ENCODE measurements at places on chromosomes 2 and 18.
A peak's percentile ranks its signal among the peaks of the same experiment; 100 is the strongest.

- no peak for DNase-seq
These were observed 34.1 kb downstream of the SS18 start for GRCh38 chr18:26056291-26056690.

DNA sequence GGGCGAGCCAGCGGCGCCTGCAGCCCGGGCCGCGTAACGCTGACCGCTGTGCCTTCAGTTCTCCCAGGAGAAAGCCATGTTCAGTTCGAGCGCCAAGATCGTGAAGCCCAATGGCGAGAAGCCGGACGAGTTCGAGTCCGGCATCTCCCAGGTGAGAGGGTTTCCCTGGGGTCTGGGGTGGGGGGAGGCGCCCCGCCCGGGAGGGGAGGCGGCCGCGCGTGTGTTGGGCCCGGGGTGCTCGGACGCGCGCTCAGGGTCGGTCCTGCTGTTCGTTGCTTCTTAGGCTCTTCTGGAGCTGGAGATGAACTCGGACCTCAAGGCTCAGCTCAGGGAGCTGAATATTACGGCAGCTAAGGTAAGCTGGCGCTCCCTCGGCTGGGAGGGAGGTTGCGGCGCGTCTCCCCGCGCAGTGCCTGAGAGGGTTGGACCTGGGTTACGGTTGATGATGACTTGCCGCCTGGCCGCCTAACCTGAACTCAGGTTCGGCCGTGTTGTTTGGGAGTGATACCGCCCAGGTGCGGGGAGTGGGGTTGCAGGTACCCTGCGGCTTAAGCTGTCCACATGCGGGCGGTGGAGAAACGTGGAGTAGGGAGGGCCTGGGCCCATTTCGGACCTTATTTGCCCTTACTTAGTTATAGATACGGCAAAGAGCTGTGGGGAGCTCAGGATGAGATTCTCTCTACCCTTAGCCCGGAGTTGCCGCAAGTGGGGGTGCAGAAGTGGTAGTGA lies 638 bp downstream of the RPS7 start:
- DNase-seq, result no peak

- DNase-seq, result no peak
These were observed 199.8 kb downstream of the ZFP36L2 start for GRCh38 chr2:43026426-43027096.

DNA sequence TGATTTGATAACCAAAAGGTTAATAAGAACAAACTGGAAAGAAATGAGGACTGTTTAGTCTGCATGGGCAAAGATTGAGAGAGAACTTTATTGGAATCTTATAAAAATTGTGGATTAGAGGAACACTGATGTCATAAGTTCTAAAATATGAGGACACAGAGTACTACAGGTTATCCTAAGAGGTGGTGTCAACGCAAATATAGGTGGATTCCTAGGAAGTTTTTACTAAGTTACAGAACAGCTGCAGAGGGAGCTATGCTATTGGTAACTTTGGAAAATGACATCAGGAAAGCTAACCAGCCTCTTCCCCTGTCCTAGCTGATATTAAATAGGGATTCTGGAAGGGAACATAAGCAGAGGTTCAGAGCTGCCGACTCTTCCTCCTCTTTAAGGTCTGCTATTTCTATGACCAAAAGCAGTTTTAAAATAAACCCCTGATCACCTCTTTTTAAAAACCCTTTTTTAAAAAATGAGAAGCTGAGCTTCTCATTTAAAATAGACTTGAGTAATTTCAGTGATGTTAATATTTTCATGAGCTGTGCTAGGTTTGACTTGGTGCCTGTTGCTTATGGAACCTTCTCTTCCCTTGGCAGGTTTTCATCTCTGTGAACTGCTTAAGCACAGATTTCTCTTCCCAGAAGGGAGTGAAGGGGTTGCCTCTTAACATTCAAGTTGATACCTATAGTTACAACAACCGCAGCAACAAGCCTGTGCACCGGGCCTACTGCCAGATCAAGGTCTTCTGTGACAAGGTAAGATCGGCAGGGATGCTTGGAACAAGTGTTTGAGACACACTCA lies 34.2 kb downstream of the GRHL1 start:
- DNase-seq, result no peak

- no peak for DNase-seq
These were observed 212.2 kb downstream of the XIRP2 start for GRCh38 chr2:167100506-167100905.

- DNase-seq, result no peak
These were observed 69.0 kb downstream of the ANKRD44 start for GRCh38 chr2:197241596-197241995.

DNA sequence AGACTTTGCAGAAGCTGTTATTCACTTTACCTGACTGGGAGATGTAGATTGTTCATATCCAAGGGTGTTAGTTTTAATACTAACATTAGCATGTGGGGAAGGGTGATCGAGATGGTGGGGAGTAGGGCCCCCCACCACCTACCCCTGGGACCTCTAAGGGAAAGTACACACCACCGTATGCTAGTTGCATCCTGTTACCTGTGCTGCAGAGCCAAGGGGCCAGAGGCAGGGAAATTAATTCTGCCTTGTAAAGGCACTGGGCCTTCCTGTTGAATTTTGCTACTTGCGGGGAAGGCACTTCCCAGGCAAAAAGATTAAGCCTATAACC lies 9.0 kb downstream of the STEAP3 start:
- no peak for DNase-seq

DNA sequence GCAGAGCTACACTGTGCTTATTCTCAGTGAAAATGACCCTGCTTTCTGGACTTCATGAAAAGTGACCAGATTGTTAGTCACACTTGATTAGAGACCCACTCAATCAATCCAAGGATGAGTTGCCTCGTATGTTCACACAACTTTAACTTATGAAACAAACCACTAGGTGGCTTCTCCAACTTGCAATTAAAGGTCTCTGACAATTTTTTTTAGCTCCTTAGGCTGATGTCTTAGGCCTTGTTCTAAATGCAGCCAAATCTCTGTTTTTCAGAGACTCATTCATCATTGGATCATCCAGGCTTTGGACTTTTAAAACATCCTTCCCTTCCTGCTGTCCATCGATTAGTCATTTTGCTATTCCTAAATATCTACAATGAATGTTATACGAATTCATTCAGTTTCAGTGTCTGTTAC lies 63.4 kb downstream of the MREG start:
- peak; percentile 59 for DNase-seq

GRCh38 chr2:148674063-148675020 lies 29.8 kb downstream of the EPC2 start:
- peak; percentile 43 for DNase-seq

DNA sequence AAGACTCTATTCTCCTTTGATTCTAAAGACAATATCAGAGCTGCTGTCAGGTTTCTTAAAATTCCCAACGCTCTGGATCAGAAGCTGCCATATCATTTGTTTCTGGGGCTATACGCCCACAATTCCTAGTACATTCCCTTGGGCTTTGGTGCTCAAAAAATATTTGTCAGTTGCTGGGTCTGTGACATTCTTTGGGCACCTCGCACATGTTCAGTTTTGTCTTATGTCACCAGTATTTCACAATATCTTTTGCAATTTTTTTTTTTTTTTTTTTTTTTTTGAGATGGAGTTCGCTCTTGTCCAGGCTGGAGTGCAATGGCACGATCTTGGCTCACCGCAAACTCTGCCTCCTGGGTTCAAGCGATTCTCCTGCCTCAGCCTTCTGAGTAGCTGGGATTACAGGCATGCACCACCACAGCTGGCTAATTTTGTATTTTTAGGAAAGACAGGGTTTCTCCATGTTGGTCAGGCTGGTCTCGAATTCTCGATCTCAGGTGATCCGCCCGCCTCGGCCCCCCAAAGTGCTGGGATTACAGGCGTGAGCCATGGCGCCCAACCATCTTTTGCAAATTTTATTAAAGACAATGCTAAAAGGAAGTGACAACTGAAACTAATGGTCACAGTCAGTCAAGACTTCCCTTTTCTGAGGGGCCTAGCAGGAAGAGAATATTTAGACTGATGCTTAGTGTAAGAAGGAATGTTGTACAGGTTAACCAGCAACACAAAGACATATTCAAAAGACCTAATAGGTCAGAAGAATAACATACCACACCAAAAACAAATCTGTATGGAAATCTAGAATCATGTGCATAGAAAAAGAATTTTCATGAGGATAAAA lies 6.8 kb downstream of the ZNF397 start:
- DNase-seq, result no peak

GRCh38 chr2:183495079-183495478 lies 370.8 kb downstream of the NUP35 start:
- DNase-seq, result no peak

DNA sequence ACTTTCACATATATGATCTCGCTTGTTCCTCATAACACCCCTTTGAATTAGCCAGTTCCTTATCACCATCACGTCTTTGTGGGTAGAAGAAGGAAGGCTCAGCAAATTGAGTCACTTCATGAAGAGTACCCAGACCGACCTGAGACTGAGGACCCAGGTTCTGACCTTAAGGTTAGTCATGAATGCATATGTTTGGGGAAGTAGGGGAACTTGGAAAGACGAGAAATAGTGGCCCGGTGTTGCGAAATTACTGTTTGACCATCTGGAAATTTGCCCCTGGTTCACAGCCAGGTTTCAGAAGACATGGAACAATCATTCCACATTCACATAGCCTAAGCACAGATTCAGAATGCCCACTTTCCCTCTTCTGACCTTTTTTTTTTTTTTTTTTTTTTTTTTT lies 59.8 kb downstream of the MEIS1 start:
- no peak for DNase-seq

GRCh38 chr2:15839426-15840124 lies 100.8 kb upstream of the MYCN start:
- no peak for DNase-seq

DNA sequence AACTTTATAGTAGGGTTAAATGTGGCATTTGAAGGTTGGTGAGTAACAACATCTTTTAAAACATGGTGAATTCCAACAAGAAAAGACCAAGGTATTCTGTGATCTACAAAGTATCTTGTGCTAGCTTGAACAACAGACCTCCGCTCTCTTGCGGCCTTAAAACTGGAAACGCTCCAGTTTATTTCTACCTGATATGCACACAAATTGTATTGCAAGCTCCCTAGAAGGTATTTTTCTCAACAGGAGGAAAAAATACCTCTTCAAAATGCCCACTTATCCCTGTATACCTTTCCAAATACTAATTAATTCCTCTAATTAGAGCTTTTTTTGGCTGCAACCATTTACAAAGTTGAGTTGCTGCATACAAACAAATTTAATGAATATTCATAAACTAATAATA lies 69.5 kb downstream of the KCNH7 start:
- DNase-seq, result no peak

DNA sequence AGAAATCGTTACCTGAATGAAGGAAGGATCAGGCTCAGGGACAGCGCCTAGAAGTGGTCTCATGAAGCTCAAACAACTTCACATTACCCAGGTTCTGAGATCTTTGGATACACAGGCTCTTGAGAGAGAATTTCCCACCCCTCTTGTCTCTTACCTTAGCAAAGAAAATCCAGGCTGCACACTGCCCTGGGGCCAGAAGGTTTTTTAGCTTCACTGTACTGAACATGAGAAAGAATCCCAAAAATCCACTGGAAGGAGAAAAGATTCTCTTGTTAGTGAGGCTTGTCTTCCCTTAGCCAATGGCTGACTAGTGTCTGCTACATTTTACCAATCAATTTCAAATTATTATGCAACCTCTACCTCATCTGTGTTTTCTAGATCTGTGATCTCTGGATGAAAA lies 101.0 kb upstream of the RIOK3 start:
- DNase-seq, result no peak

GRCh38 chr2:233385489-233386044 lies 31.3 kb downstream of the DGKD start:
- DNase-seq, result peak; percentile 88

GRCh38 chr2:211823886-211824479 lies 714.6 kb downstream of the ERBB4 start:
- DNase-seq, result no peak

- no peak for DNase-seq
These were observed 51.1 kb downstream of the MYO1B start for GRCh38 chr2:191296083-191297006.

- no peak for DNase-seq
These were observed 55.2 kb downstream of the TTC21B start for GRCh38 chr2:165898381-165898780.

GRCh38 chr2:197215748-197216360 lies 94.7 kb downstream of the ANKRD44 start:
- no peak for DNase-seq
